ENCODE measurements at places on chromosomes 1 and 21.

DNA sequence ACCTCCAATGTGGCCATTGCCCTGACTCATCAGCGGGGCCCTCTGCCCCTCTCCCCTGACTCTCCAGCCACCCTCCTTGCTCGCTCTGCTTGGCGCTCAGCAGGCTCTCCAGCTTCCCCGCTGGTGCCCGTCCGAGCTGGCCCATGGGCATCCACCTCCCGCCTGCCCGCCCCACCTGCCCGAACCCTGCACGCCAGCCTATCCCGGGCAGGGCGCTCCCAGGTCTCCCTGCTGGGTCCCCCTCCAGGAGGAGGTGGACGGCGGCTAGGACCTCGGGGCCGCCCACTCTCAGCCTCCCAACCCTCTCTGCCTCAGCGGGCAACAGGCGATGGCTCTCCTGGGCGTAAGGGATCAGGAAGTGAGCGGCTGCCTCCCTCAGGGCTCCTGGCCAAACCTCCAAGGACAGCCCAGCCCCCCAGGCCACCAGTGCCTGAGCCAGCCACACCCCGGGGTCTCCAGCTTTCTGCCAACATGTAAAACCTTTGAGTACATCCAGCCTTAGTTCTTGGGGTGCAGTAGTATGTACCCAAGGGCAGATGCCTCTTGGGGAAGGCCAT is 10.8 kb downstream of the HCN3 start:
- ATAC-seq, result no peak

GRCh38 chr1:197915260-197915861 is 1.8 kb upstream of the LHX9 start:
- ATAC-seq, result no peak

- ATAC-seq, result no peak
Measured at GRCh38 chr1:221431068-221431651, 310.7 kb downstream of the DUSP10 start.

DNA sequence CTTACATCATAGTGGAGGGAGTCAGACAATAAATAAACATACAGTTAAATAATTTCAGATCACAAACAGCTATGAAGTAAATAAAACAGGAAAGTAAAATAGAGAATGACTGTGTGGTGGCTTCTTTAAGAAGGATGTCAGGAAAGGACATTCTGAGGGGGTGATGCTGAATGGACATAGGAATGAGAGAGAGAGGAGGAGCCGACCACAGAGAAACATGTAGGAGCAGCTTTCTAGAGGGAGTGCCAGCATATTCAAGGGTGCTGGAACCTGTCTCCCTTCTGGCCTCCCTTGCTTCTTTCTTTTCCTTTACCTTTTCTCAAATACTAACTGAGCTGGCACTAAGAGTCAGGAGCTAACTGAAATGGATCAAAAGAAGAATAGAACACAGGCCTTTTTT is 20.5 kb upstream of the BCL10 start:
- ATAC-seq, result no peak

DNA sequence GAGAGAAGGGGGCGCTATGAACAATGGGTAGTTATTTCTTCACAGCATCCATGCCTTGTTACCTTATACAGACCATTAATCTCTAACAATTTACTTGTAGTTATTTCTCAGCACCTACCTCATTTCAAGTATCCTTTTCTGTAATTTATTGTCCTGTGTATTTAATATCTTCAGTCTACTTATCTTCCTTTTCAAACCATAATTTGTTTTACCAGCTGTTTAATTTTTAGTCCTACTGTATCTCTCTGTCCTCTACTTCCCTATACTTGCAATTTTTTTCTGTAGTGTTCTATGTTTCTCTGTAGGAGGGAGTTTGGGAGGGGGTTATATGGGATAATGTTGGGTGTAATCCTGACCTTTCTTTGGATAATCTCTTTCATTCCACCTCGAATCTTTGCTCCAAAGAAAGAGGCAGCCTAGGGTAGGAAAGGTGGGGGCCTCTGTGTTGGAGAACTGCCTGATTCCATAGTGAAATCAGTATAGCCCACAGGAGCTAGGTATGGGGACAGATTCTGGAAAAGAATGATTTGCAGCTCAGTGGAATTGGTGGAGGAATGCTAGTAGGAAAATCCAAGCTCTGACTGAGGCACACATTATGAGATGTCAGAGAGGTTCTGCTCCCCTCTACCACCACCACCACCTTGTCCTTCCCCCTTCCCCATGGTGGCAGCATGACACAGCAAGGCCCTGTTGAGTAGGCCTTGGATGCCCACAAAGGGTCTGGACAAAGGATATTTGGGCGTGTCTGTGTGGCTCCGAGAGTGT is 642 bp downstream of the MLLT11 start:
- no peak for ATAC-seq

DNA sequence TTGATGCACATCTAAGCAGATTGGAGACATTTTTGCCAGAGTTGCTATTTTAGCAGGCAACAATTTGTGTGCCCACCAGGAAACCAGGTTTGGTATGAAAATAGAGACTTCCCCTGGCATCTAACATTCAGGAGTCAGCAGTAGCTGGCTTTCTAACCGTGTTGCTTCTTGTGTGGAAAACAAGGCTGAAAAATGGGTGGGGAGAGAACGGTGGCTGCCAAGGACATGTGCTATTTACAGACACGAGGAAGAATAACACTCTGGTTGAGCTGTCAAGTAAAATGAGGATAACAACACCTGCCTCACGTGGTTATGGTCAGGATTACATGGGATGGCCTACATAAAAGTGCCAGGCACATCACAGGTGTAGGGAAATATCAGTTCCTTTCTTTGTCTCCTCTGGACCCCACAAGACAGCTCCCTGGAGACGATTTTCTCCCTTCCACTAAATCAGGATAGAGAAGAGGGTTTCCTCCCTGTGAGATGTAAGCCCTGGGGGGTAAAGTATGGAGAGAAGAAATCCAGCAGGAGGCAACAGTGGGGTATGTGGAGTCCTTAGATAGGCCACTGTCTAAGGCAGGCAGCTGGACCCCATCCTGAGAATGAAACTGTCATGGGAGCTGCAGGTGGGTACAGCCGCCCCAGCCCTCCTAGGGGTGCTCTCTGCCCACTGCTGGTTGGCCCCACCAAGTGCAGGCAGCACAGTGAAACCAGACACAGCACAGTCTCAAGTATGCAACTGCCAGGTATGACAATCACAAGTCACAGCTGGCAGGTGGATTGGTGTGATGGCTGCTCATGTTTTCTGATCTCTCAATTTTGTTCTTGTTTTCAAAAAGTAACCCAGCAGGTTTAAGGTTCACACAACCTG is 80.3 kb downstream of the TENT5C start:
- ATAC-seq, result no peak

DNA sequence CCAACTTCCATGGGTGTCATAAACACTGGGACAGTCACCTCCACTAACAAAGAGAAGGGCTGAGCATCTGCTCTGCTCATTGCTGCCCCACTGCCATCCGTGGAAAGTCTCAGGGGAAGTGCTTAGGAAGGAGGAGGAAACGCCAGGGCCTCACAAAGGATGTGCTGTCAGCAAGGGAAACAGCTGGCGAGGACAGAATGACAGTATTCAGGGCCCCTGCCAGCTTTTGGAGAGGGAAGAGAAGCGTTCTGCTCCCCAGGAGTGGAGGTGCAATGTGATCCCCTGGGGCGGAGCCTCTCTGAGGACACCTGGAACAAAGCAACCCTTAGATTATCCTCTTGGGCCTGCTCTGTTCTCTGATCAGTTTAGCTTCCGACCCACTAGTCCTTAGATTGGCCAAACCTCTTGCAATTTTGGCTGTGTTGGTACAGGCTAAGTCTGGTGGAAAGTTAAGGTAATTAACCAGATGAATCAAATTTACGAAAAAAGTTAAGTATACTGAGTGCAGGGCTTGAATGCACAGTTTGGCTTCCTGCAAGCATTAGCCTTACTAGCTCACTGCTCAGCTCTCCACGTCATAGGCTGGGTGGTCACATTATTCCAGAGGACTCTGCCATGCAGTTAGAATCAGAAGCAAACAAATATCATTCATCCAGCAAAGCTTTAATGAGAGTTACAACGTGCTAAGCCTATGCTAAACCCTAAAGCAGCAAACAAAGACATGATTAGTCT is 170.2 kb upstream of the NFIA start:
- ATAC-seq, result no peak

DNA sequence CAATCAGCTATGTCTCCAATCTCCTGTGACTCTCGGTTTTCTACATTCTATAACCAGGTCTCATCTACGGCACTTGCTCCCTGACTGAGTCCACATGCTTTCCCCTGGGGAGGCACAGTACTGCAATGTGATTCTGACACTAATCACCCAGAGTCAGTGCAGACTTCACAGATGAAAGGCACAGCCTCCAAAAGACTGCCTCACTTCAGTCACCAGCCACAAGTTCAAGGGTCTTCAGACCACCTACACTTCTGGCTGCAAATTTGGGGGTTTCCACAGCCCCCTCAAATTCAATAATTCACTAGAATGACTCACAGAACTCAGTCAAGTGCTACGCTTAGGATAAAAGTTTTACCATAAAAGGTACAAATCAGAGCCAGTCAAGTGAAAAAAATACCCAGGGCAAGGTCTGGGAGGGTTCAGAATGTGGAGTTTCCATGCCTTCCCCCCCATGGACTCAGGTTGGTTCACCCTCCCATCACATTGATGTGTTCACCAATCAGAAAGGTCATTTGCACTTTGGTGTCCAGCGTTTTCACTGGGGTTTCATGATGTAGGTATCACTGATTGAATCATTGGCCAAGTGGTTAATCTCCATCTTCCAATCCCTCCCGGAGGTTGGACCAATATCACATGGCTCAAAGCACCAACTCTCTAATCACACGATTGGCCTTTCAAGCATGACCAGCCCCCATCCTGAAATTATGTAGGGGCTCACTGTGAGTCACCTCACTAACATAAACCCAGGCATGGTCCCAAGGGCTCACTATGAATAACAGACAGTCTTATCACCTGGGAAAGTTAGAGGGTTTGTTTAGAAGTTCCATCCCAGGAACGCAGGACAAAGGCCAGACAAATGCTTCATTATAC is 182.9 kb upstream of the CAMK1G start:
- ATAC-seq, result no peak

DNA sequence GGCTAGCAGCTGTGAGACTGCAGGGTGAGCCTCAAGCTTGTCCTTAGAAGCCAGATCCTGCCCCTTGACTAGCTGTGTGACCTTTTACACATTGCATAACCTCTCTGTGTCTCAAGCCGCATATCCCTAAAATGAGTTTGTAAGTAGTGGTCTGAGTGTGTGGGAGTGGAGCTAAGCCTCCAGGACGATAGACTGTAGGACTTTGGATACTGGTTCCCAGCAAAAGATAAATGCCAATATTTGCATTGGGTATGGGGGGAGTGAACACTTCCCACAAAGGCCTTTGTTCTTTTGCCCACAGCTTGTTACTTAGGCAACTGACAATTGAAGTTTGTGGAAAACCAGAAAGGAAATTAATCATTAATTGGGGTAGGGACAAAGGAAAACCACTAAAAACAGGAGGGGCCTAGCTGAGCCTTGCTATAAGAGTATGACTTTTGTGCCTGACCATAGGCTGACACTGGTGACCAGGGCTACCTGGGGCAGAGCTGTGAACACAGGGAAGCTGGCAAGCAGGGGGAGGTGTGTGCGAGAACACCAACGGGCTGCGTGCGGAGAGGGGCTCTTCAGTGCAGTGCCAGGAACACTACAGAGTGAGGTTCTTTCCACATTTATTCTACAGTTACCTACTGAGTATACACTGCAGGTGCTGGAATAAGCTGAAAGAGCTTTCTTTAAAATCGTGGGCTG is 102.4 kb upstream of the ETV3 start:
- no peak for ATAC-seq

GRCh38 chr1:185632659-185633423 is 101.3 kb upstream of the HMCN1 start:
- ATAC-seq, result no peak

DNA sequence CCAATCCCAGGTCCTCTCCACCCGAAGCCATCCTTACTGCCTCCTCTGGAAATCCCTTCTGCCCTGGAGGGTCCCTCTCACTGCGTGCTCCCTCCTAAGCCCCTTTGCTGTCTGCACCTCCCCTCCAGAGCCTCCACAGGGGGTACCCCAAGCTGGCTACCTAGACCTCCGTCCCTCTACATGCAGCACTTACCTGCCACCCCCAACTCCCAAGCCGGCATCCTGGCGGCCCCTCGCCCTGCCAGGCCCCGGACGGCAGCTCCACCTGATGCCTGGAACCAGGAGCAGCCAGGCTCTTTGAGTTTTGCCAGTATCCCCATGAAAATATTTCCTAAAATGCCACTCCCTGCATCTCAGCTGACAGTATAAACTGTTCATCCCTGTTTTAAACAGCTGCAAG is 4.1 kb downstream of the PRDM15 start:
- no peak for ATAC-seq

DNA sequence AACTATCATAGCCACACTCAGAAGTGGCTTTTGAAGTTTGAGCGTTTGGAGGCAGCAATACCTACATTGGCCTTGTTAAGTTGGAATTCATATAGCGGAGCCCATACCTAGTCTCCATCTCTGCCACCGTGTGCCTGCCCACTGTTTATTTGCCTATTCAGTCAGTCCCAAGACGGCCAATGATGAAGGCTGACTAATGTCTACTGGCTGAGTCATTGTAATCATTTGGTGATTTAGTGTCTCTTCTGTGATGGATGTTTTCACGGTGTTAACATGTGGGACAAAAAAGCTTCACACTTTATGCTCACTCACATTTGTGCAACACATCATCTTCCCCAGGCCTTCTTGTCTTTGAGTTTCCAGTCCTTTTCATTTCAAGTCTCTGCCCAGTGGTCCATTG is 92.6 kb upstream of the PBX1 start:
- no peak for ATAC-seq

GRCh38 chr21:33058527-33058926 is 11.4 kb upstream of the OLIG1 start:
- ATAC-seq, result no peak

Measured in activated T-helper 17 cell treated with anti-CD3 and anti-CD28 coated beads, Interleukin-2, amount 50 U/mL, for 72 hours (primary cell).